Fibroblast of upper back skin (primary cell): ENCODE measurements at places on chromosomes 11 and 22.

DNA sequence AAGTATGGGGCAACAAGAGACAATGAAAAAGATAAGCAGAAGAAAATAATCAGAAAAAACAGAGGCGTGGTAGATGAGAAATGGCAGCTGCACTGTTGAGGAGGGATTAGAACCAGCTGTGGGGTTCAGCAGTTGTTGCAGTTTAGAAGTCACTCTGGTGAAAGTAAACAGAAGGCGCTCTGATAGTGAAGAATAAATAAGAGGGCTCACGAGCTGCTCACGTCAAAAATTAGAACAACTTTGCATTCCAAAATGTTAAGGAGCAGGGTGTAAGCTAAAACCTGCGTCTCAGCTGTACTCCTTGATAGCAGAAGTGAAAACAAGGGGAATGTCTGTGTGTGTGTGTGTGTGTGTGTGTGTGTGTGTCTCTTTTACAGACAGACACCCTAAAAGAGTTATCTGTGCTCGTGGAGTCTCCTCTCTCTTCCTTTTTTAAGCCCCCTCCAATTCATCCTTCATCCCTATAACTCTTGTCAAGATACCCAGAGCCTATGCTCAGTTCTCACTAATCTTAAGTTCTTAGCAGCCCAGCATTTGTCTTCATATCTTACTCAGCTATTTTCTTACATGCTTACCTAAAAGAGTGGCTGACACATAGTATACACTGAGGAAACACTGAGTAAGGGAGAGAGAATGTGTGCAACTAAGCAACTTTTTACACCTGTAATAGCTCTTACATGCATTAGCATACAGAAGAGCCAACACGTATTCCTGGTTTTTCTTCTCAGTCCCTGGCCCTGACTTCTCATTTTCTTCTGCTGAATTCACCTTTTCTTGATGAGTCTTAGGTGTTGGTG is 8.9 kb downstream of the TTC17 start:
- DNase-seq, result no peak

- DNase-seq, result no peak
These were observed 4.4 kb downstream of the CARD16 start for GRCh38 chr11:105040703-105041102.

GRCh38 chr11:115776916-115777315 is 272.7 kb upstream of the CADM1 start:
- DNase-seq, result no peak

- DNase-seq, result no peak
These were observed 10.7 kb downstream of the CWF19L2 start for GRCh38 chr11:107446822-107447431.

GRCh38 chr11:120708511-120709183 is 197.1 kb downstream of the GRIK4 start:
- no peak for DNase-seq

GRCh38 chr11:123408619-123409455 is 21.2 kb upstream of the GRAMD1B start:
- DNase-seq, result no peak

GRCh38 chr11:60719391-60719790 is 5.1 kb upstream of the MS4A18 start:
- DNase-seq, result no peak
